ENCODE measurements at places on chromosomes 5 and 9. TPM values are rescaled to one million over a fixed set of nuclear protein-coding genes. Genes with fewer than 3 reads are reported as not detected.

- no peaks in the 10 kb centered on the region for H3K4me1 ChIP-seq
- no peaks in the 10 kb centered on the region for H3K27me3 ChIP-seq
- no peak overlapping the region for H3K4me3 ChIP-seq
- no peak overlapping the region for H3K27ac ChIP-seq
Observed at GRCh38 chr5:178606269-178606668, 16.1 kb upstream of the COL23A1 start.

GOLGA1 gene
- 14.2 TPM for total RNA-seq

DNA sequence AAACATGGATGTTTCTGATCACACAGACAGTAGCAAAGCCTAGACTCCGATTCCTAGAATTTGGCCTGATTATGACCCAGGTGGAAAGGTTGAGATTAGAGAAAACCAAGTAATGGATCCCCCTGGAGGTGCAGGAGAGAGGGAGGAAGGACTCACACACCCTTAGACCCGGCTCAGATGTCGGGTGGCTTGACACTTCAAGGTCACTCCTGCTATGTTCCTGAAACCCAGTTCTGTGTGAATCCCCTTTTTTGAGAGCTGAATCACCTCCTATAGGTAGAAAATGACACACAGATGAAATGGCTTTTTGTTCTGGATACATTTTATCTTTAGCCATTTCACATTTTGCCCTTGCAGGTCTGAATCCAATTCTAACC lies 192.8 kb downstream of the ARRDC3 start:
- no peaks in the 10 kb centered on the region for H3K36me3 ChIP-seq
- no peak overlapping the region for H3K4me3 ChIP-seq
- DNase-seq, result no peak

GRCh38 chr5:168851902-168852321 lies 272.7 kb upstream of the PANK3 start:
- peaks cover 2% of the 10 kb centered on the region for H3K4me1 ChIP-seq
- H3K4me3 ChIP-seq, result no peak overlapping the region
- H3K27ac ChIP-seq, result no peak overlapping the region
- DNase-seq, result no peak
- no peaks in the 10 kb centered on the region for H3K27me3 ChIP-seq

DNA sequence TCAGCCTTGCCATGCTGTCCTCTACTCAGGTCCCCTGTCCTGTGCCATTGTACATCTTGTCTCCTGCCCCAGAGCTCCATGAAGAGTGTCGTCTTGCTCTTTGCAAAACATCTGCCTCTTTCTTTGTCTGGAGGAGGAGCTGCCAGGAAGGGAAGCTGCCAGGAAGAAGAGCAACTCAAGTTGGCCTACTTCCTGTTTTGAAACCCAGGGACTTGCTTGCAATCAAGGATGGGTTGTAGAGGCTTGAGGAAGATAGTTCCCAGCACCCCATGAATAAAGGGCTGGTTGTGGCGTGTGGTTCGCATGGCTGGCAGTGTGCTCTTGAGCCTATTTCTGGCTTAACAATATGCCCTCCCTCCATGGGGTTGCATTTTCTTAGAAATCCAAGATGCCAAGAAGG lies 53.0 kb upstream of the CPEB4 start:
- H3K27ac ChIP-seq, result no peak overlapping the region
- no peaks in the 10 kb centered on the region for H3K36me3 ChIP-seq
- H3K4me3 ChIP-seq, result no peak overlapping the region
- no peak for DNase-seq
- H3K4me1 ChIP-seq, result peaks cover 23% of the 10 kb centered on the region
- H3K27me3 ChIP-seq, result no peaks in the 10 kb centered on the region

GRCh38 chr9:113770396-113770795 lies 105.7 kb upstream of the ZNF618 start:
- H3K36me3 ChIP-seq, result no peaks in the 10 kb centered on the region
- no peak for DNase-seq
- no peaks in the 10 kb centered on the region for H3K27me3 ChIP-seq
- no peak overlapping the region for H3K27ac ChIP-seq
- no peaks in the 10 kb centered on the region for H3K4me1 ChIP-seq

GRCh38 chr5:150412319-150413175 lies at the start of gene CD74:
CD74 (minus strand) TSS chr5:150412910; CDS start chr5:150412749, 161 bp downstream.
- peak; percentile 99 for DNase-seq
- no peaks in the 10 kb centered on the region for H3K27me3 ChIP-seq
- peak within 1 kb of the TSS; percentile 100 for H3K27ac ChIP-seq
- peaks cover 65% of the 10 kb centered on the region for H3K4me1 ChIP-seq
